Osteocyte (in vitro differentiated cells): ENCODE measurements at places on chromosomes 1 and 21. TPM values are rescaled to one million over a fixed set of nuclear protein-coding genes. Genes with fewer than 3 reads are reported as not detected.

GRCh38 chr21:45374826-45375455, 30.0 kb upstream of the COL18A1 start:
- no peak overlapping the region for H3K4me3 ChIP-seq
- no peaks in the 10 kb centered on the region for H3K27me3 ChIP-seq
- DNase-seq = no peak
- peaks cover 35% of the 10 kb centered on the region for H3K4me1 ChIP-seq
- H3K36me3 ChIP-seq = peaks cover 5% of the 10 kb centered on the region

DNA sequence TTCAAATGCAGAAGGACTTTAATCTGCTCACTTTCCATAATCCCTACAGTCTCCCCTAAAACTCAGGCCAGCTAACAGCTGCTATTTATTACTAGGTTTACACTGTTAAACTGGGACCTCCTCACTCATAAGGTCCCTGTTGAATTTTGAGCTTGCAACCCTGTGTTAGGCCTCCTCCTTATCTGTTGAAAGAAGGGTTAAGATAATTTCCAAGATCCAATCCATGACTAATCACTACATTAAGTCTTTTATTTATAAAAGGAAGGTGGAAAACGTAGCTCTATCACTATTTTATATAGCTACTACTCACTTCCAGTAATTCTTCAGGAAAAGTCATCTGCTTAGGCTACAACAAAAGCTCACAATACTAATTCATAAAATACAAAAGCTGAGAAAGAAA, 79.5 kb downstream of the EVI5 start:
- no peaks in the 10 kb centered on the region for H3K36me3 ChIP-seq
- no peak overlapping the region for H3K4me3 ChIP-seq
- H3K27me3 ChIP-seq = no peaks in the 10 kb centered on the region
- DNase-seq = no peak
- H3K27ac ChIP-seq = no peak overlapping the region

GRCh38 chr21:31446226-31446855, 102.3 kb upstream of the TIAM1 start:
- no peak overlapping the region for H3K4me3 ChIP-seq
- DNase-seq = no peak
- H3K27me3 ChIP-seq = no peaks in the 10 kb centered on the region

- H3K36me3 ChIP-seq = peaks cover 36% of the 10 kb centered on the region
- no peak for DNase-seq
- H3K4me1 ChIP-seq = peaks cover 80% of the 10 kb centered on the region
Observed at GRCh38 chr1:218365226-218365999, 20.3 kb downstream of the TGFB2 start.

GRCh38 chr1:97050506-97050905, 328.9 kb downstream of the PTBP2 start:
- peaks cover 2% of the 10 kb centered on the region for H3K36me3 ChIP-seq
- DNase-seq = no peak
- peak overlapping the region; percentile 1 for H3K27ac ChIP-seq

DNA sequence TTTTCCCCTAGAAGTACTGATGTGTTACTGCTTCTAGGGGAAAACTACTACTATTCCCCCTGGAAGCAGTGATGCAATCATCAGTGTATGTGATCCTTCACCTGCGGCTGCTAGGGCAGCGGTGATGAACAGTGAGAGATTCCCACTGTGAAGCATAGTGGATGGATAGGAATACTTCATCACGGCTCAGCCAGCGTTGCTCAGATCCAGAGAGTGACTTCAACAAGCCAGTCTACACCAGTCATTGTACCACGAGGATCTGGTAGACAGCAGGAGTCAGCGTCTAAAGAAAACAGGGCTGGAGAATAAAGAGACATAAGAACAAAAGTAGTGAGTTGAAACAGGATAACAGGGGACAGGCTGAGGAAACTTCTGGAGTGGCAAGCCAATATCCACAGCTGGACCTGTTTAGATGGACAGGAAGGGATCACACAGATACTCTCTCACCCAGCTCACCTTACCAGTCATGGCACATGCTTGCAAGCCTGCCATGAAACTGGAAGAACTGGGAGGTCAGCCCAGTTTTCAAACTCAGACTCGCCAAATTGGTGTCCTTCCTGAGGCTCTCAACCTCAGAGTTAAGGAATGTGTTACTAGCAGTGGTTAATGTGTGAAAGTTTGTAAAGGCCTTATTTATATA, 42.4 kb upstream of the LRRC52 start:
- no peaks in the 10 kb centered on the region for H3K36me3 ChIP-seq
- no peak overlapping the region for H3K4me3 ChIP-seq
- no peak for DNase-seq
- H3K4me1 ChIP-seq = no peaks in the 10 kb centered on the region
- no peaks in the 10 kb centered on the region for H3K27me3 ChIP-seq
- no peak overlapping the region for H3K27ac ChIP-seq

Gene NBPF19
- total RNA-seq = 22.1 and 23.2 TPM in 2 replicates

DNA sequence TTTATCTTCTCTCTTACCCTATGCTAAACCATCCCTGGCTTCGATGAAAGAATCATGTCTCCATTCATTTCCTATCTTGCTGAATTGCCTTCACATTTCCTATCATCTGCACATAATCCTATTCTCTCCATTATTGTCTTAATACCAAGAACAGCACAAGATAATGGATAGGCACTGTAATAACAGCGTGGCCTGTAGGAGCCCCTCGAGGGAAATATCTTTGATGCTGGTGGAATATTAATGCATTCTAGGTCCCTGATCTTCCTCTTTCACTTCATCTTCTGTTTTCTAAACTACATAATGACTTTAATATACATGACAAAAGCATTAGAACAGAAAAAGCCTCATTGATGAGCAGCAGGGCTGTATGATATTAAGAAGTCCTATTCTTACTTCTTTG, 720.6 kb downstream of the RWDD3 start:
- H3K4me3 ChIP-seq = no peak overlapping the region
- no peaks in the 10 kb centered on the region for H3K4me1 ChIP-seq
- H3K27me3 ChIP-seq = peaks cover 4% of the 10 kb centered on the region
- no peaks in the 10 kb centered on the region for H3K36me3 ChIP-seq
- no peak overlapping the region for H3K27ac ChIP-seq
- no peak for DNase-seq

DNA sequence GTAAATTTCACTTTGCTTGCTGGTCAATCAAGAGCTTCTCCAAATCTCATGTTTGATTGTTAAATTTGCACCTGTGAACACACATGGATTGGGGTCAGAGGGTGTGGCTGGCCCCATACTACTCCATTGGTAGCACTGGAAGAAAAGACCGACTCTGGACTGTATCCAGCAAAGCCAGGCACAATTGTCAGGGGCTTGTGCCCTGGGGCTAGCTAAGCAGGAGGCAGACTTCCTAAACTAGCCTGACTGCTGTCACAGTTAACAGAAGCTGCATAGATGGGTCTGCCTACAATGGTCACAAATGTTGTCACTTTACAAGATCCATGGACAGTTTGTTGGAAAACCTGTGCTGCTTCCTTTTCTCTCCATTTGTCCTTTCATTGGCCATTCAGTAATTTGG, 421.0 kb downstream of the DSCAM start:
- H3K4me3 ChIP-seq = no peak overlapping the region
- no peaks in the 10 kb centered on the region for H3K4me1 ChIP-seq
- no peak overlapping the region for H3K27ac ChIP-seq

Gene CRYAA
- total RNA-seq = not detected in 2 replicates

Gene FAM177B
- not detected in 2 replicates for total RNA-seq

DNA sequence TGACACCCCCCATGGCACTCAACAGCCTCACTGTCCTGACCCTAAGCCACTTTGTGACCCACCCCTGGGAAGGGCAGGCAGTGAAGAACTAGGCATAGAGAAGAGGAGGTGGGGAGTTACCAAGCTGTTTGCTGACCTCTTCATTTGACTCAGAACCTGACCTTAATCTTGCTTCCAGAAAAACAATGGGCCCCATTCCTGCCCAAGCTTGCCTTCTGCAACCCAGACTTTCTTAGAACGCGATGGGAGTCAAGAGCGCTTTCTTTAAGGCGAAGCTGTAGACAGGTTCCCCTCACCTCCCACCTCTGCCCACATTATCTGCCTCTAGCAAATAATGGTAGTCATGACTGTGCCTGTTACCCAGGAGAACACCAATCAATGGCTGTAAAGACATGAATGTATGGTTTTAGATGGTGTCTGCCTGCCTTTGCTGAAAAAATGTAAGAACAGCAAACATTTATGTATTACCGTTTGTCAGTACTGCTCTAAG, 8.2 kb upstream of the CBR3 start:
- DNase-seq = no peak
- H3K4me1 ChIP-seq = peaks cover 9% of the 10 kb centered on the region
- no peaks in the 10 kb centered on the region for H3K36me3 ChIP-seq
- H3K27ac ChIP-seq = no peak overlapping the region
- H3K4me3 ChIP-seq = no peak overlapping the region

DNA sequence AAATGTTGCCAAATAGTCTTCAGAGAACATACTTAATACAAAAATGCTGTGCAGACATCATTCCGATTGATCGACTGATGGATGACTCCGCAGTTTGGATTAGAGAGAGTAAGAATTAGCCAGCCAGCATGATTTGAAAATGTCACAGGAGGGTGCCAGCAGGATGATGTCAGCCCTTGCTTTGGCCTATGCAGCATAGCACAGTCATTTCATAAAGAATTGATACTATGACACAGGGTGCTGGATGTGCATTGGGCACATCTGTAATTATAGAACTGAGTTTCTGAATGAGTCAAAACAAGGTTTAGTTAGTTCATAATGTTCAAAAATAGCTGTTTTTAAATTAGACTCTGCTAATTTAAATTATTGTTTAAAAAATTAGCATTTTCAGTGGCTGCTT, 21.6 kb upstream of the TRAF5 start:
- H3K4me3 ChIP-seq = no peak overlapping the region
- no peaks in the 10 kb centered on the region for H3K27me3 ChIP-seq
- no peak overlapping the region for H3K27ac ChIP-seq
- no peak for DNase-seq

DNA sequence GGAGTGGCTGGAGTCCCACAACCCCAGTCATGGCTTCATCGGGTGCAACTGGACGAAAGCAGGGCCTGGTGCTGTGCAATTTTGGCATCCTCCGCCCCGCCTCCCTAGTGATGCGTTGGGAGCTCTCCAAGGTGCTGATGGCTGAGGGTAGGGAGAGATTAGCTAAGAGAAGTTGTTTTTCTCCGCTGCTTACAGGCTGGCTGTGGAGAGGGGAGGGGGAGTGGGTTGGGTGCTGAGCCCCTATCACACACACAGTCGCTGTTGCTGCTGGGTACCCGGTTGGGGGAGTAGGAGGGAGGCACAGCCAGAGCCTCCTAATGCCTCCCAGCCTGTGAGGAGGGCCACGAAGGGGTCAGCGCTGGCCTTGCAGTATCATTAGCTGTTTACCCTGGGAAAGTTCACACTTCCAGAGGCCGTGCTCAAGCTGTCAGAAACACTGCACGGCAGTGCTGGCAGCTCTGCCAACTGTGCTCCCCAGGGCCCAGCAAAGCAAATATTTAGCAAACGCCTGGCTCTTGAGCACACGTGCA, 110.0 kb downstream of the GRIK3 start:
- H3K4me1 ChIP-seq = no peaks in the 10 kb centered on the region
- no peaks in the 10 kb centered on the region for H3K36me3 ChIP-seq
- no peaks in the 10 kb centered on the region for H3K27me3 ChIP-seq
- no peak overlapping the region for H3K27ac ChIP-seq

Gene ZMYM4
- total RNA-seq = 58.3 and 65.9 TPM in 2 replicates

GRCh38 chr1:168085401-168085872, 51.3 kb downstream of the GPR161 start:
- H3K27me3 ChIP-seq = no peaks in the 10 kb centered on the region
- H3K4me3 ChIP-seq = no peak overlapping the region
- H3K36me3 ChIP-seq = peaks cover 28% of the 10 kb centered on the region
- H3K4me1 ChIP-seq = peaks cover 11% of the 10 kb centered on the region
- H3K27ac ChIP-seq = no peak overlapping the region

Gene OR14A2
- not detected in 2 replicates for total RNA-seq

Gene TNFRSF25
- 26.4 and 27.9 TPM in 2 replicates for total RNA-seq

GRCh38 chr1:53543130-53543777, 84.1 kb downstream of the DMRTB1 start:
- H3K36me3 ChIP-seq = peaks cover 14% of the 10 kb centered on the region
- peak overlapping the region; percentile 94 for H3K27ac ChIP-seq
- DNase-seq = no peak
- no peaks in the 10 kb centered on the region for H3K27me3 ChIP-seq
